ENCODE measurements at places on chromosomes 5 and 9. TPM values are rescaled to one million over a fixed set of nuclear protein-coding genes. Genes with fewer than 3 reads are reported as not detected.

The C9orf153 gene
- 0.25 TPM for total RNA-seq

The FAM170A gene
- total RNA-seq, result 0.11 TPM

The IL13 gene
- not detected for total RNA-seq

The AGXT2 gene
- not detected for total RNA-seq

The KLHL3 gene
- total RNA-seq, result 3.4 TPM

The FABP6 gene
- not detected for total RNA-seq

The DCAF12 gene
- total RNA-seq, result 12.3 TPM

The RNF183 gene
- 0.37 TPM for total RNA-seq

The PLPPR1 gene
- total RNA-seq, result not detected

The CCL27 gene
- not detected for total RNA-seq

The NMUR2 gene
- not detected for total RNA-seq

The WNK2 gene
- total RNA-seq, result 0.11 TPM

The SPATA31C1 gene
- total RNA-seq, result not detected

The MLANA gene
- not detected for total RNA-seq

The TPPP gene
- total RNA-seq, result 0.25 TPM

The RLN2 gene
- 0.25 TPM for total RNA-seq

The ANKDD1B gene
- 0.62 TPM for total RNA-seq

The DENND4C gene
- total RNA-seq, result 80.3 TPM

The CHSY3 gene
- 5.5 TPM for total RNA-seq

The GDA gene
- 0.11 TPM for total RNA-seq

The PCDHB9 gene
- under 0.01 TPM for total RNA-seq

The HRH2 gene
- not detected for total RNA-seq

The OBP2B gene
- total RNA-seq, result not detected

The NKD2 gene
- total RNA-seq, result not detected

The FUT7 gene
- total RNA-seq, result not detected
